Aorta (tissue), 5 donors: ENCODE measurements at places on chromosomes 4 and X. TPM values are rescaled to one million over a fixed set of nuclear protein-coding genes. Genes with fewer than 3 reads are reported as not detected.

MAGEC2 gene
- not detected for total RNA-seq

ESX1 gene
- not detected for total RNA-seq

KCNIP4 gene
- not detected for total RNA-seq

RAB40AL gene
- total RNA-seq, result 1.1 TPM

- no peak for DNase-seq
Measured at GRCh38 chrX:145502670-145503069, 255.4 kb downstream of the SPANXN1 start.

- DNase-seq, result no peak
Measured at GRCh38 chrX:105975382-105975781, 63.1 kb downstream of the SERPINA7 start.

GRCh38 chr4:1801286-1801958 lies 8.3 kb downstream of the FGFR3 start:
- DNase-seq, result no peak

- DNase-seq, result no peak
Measured at GRCh38 chr4:23061431-23061830, 368.7 kb downstream of the GBA3 start.

GRCh38 chr4:574346-575161 lies 1.5 kb downstream of the TMEM271 start:
- DNase-seq, result no peak

- no peak for DNase-seq
Measured at GRCh38 chr4:185186769-185187168, 17.0 kb downstream of the CFAP97 start.

DNA sequence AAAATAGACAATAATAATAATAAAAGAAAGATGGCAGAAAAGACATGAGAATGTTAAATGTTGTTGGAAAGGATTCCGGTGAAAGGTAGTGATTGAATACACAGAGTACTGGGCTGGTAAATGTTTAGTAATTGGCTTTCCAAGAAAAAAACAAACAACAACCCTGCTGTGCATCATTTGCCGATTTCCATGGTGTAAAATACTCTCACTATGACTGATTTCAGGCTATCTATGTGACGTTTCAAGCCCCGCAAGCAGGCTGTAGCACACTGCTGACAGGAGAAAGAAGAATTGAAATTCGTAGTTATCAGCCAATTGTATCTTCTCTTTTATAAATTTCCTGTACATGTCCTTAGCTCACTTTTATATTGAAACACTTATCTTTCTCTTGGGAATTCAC lies 13.6 kb upstream of the SEPTIN6 start:
- DNase-seq, result peak; percentile 1
